HFFc6 (cell line): ENCODE measurements at places on chromosomes 3 and 15. TPM values are rescaled to one million over a fixed set of nuclear protein-coding genes. Genes with fewer than 3 reads are reported as not detected.

DNA sequence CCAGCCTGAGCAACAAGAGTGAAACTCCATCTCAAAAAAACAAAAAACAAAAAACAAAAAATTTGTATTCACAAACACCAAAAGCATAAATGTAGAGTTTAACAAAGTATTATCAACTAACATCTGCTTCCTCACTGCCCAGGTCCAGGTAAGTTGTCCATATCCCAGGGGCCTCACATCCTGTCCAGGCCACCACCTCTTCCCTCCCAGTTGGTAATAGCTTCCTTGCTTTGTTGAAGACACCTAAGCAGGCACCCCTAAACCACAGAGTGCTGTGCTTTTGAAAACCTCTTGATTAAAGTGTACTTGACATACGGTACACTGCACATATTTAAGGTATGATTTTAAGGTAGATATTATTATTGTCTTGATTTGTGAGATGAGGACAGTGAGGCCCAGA, 299.8 kb downstream of the SHQ1 start:
- peaks cover 7% of the 10 kb centered on the region for H3K4me1 ChIP-seq
- no peak overlapping the region for H3K4me3 ChIP-seq
- no peak overlapping the region for H3K27ac ChIP-seq
- peaks cover 15% of the 10 kb centered on the region for H3K27me3 ChIP-seq
- no peak for DNase-seq

DNA sequence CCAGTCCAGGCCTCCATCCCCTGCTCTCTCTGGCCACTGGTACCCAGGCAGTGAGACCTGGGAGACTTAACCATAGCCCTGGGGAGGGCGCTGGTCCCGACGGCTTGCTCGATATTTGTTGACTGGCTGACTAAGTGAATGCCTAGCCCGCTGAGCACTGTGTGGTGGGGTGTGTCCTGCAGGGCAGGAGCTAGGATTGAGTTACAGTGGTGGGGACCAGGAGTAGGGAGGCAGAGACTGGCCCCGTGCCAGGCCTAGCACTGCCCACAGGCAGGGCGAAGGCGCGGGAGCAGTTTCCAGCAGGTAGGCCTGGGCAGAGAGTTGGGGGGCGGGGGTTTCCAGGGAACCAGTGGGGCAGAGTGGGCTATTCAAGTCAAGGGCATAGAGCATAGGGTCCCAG, at the start of gene VILL:
VILL (plus strand) TSS at position 260 of the 400 bp plus-strand sequence. CDS start 2,887 bp downstream, outside the sequence.
- H3K36me3 ChIP-seq, result no peaks in the 10 kb centered on the region
- DNase-seq, result no peak
- no peak within 1 kb of the TSS for H3K27ac ChIP-seq
- H3K27me3 ChIP-seq, result peaks cover 15% of the 10 kb centered on the region
- H3K4me3 ChIP-seq, result no peak within 1 kb of the TSS
- H3K4me1 ChIP-seq, result peaks cover 26% of the 10 kb centered on the region

Gene VEPH1
- 33.3 to 60.1 TPM (median 45.2 TPM) in 3 replicates for total RNA-seq

Gene HHATL
- total RNA-seq, result not detected in 3 replicates

GRCh38 chr3:70000563-70001081, 1.1 kb downstream of the SAMMSON start:
- H3K27me3 ChIP-seq, result peaks cover 2% of the 10 kb centered on the region

GRCh38 chr3:128855569-128855968, 23.9 kb upstream of the ACAD9 start:
- no peak for DNase-seq
- H3K27ac ChIP-seq, result no peak overlapping the region
- H3K27me3 ChIP-seq, result peaks cover 12% of the 10 kb centered on the region
- no peak overlapping the region for H3K4me3 ChIP-seq
- H3K4me1 ChIP-seq, result peaks cover 9% of the 10 kb centered on the region; the same call in 1 of the 2 replicates
- H3K36me3 ChIP-seq, result peaks cover 41% of the 10 kb centered on the region

DNA sequence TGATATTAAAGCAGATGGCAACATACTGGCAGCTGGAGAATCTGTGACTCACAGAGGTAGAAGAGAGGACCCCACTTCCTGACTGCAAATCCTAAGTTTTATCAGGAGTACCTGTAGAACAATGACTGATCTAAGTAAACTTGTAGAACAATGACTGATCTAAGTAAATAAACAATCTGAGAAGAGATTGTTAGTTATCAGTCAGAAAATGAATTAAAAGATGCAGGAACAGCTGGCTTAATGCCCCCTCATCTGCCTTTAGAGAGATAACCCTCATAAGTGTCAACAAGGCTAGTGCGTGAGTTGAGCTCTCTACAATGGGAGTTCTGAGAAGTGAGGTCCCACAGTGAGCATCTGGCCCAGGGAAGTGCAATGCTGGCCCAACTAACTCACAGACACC, 14.6 kb downstream of the ACAD11 start:
- H3K27me3 ChIP-seq, result no peaks in the 10 kb centered on the region
- no peaks in the 10 kb centered on the region for H3K36me3 ChIP-seq
- peaks cover 19% of the 10 kb centered on the region for H3K4me1 ChIP-seq
- no peak for DNase-seq
- H3K4me3 ChIP-seq, result no peak overlapping the region
